IMR-90 (cell line): ENCODE measurements at places on chromosomes 6 and 20. TPM values are rescaled to one million over a fixed set of nuclear protein-coding genes. Genes with fewer than 3 reads are reported as not detected.

DNA sequence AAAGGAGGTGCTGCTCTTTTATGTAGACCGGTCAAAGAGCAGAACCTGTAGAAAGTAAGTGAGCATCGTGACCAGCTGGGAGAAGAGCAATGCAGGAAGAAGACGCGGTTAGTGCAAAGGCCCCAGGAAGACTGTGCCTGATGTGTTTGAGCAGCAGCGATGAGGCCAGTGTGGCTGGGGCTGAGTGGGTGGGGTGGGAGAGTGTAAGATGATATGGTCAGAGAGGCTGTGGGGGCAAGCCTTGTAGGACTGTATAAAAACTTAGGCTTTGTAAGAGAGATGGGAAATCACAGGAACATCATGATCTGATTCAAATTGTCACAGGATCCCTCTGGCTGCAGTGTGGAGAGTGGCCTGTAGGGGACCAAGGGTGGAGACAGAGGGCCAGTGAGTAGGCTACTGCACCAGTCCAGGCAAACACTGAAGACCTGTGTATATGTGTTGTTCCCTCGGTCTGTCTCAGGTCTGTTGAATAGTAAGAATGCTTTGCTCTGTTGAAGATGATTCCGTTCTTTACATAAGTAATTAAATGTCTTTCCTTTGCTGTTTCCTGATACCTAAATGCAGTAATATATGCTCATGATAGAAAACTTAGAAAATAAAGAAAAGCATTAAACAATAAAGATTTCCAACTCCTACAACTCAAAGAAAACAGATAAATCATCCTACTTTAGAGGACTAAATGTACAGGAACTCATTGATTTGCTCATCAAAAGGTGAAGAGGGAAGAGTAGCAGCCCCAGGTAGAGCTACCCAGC is 23.6 kb upstream of the WFDC2 start:
- peaks cover 19% of the 10 kb centered on the region for H3K27me3 ChIP-seq
- H3K36me3 ChIP-seq = no peaks in the 10 kb centered on the region
- no peak overlapping the region for H3K4me3 ChIP-seq
- H3K4me1 ChIP-seq = no peaks in the 10 kb centered on the region

- DNase-seq = no peak
- peaks cover 25% of the 10 kb centered on the region for H3K4me1 ChIP-seq
- no peaks in the 10 kb centered on the region for H3K27me3 ChIP-seq
- H3K4me3 ChIP-seq = peak overlapping the region; percentile 87
- H3K27ac ChIP-seq = peak overlapping the region; percentile 69
- peaks cover 22% of the 10 kb centered on the region for H3K36me3 ChIP-seq
Measured at GRCh38 chr20:50152394-50153152, 950 bp downstream of the PEDS1 start.

GRCh38 chr6:49497304-49497703 is 2.4 kb upstream of the GLYATL3 start:
- no peaks in the 10 kb centered on the region for H3K27me3 ChIP-seq
- no peak overlapping the region for H3K4me3 ChIP-seq
- DNase-seq = no peak
- H3K36me3 ChIP-seq = no peaks in the 10 kb centered on the region
- H3K4me1 ChIP-seq = no peaks in the 10 kb centered on the region

GRCh38 chr20:21710341-21710740 is 4.9 kb downstream of the PAX1 start:
- no peak overlapping the region for H3K27ac ChIP-seq
- H3K4me3 ChIP-seq = no peak overlapping the region
- DNase-seq = no peak
- H3K36me3 ChIP-seq = no peaks in the 10 kb centered on the region

- no peak for DNase-seq
- H3K4me1 ChIP-seq = no peaks in the 10 kb centered on the region
- H3K27me3 ChIP-seq = no peaks in the 10 kb centered on the region
Measured at GRCh38 chr6:109103942-109104341, 8.6 kb downstream of the CEP57L1 start.

GRCh38 chr20:25476106-25477013 is 68.9 kb downstream of the GINS1 start:
- H3K27ac ChIP-seq = no peak overlapping the region
- DNase-seq = no peak
- H3K4me3 ChIP-seq = no peak overlapping the region
- H3K36me3 ChIP-seq = peaks cover 41% of the 10 kb centered on the region
- H3K4me1 ChIP-seq = no peaks in the 10 kb centered on the region
- no peaks in the 10 kb centered on the region for H3K27me3 ChIP-seq

GRCh38 chr6:106225581-106225980 is 100.0 kb downstream of the ATG5 start:
- no peak overlapping the region for H3K4me3 ChIP-seq
- H3K36me3 ChIP-seq = 0 out of 2 replicates have a peak, but pooled peaks cover 3% of the 10 kb centered on the region
- no peak overlapping the region for H3K27ac ChIP-seq

DNA sequence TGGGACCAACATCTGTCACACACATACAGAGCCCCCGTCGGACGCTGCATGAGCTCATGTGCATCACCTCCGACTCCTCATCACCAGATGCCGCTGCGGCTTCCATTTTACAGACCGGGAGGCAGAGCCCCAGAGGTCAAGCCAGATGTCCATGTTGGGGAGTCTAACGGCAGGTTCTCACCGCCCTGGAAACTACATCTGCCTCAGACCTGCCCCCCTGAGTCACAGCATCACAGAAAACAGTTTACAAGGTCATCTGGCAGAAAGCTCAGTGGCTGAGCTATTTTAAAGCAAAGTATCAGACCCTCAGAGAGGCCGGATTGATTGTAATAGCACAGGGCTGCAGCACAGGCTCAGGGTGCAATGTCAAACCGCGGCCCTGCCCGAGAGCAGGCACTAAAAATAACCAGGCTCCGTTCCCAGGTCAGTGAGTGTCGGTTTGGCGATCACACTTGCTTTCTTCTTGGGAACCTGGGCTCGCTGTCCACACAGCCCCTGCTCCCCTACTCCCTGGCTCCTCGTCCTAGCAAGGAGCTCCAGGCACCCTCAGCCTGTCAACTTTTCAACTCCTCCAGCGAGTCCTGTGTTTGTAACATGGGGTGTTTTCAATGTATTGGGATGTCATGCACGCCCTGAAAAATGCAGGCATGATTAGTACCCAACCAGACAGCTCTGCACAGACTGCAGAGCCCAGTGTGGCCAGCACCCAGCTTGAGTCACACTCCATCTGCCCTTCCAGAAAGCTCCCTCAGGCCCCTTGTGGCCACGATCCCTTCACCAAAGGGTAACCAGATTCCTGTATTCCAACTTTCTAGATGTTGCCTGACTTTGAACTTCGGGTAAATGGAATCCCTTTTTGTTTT is 264.5 kb downstream of the CDH4 start:
- no peaks in the 10 kb centered on the region for H3K36me3 ChIP-seq
- H3K27me3 ChIP-seq = no peaks in the 10 kb centered on the region
- no peak overlapping the region for H3K27ac ChIP-seq

GRCh38 chr20:45347936-45348778 is at the start of gene SDC4:
Gene SDC4 (minus strand): TSS chr20:45348424. CDS start chr20:45348384, 40 bp downstream.
- no peaks in the 10 kb centered on the region for H3K27me3 ChIP-seq
- H3K4me1 ChIP-seq = peaks cover 29% of the 10 kb centered on the region
- DNase-seq = peak; percentile 63
- H3K4me3 ChIP-seq = peak within 1 kb of the TSS; percentile 74
- H3K36me3 ChIP-seq = peaks cover 4% of the 10 kb centered on the region; the same call in 1 of the 2 replicates

DNA sequence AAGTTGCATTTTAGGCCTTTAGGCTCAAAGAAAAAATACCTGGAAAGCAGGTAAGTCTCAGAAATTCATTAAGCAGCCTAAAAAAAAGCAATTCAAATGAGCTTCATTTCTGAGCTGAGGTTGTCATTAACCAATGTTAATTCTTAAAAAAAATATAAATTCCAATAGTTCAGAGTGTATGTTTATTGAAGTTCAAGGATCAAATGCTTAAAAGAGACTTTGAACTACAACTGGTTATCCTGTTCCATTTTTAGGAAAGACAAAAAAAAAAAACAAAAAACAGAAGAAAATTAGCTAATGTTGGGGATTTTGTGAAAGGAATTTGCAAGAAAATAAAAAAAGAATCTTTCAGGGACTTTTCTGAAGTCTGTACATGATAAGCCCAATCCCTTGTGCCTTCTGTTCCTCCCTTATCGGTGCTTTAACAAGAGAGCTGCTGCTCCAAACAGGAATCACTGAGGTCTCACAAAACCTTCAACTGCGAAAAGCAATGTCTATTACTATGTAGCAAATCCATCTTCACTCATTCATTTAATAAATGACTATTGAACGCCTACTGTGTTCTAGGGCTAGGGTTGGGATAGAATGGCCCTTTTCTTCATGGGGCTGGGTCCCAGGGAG is 90.3 kb downstream of the FOXF2 start:
- peaks cover 19% of the 10 kb centered on the region for H3K4me1 ChIP-seq
- H3K27me3 ChIP-seq = no peaks in the 10 kb centered on the region
- H3K27ac ChIP-seq = no peak overlapping the region
- H3K4me3 ChIP-seq = no peak overlapping the region

DNA sequence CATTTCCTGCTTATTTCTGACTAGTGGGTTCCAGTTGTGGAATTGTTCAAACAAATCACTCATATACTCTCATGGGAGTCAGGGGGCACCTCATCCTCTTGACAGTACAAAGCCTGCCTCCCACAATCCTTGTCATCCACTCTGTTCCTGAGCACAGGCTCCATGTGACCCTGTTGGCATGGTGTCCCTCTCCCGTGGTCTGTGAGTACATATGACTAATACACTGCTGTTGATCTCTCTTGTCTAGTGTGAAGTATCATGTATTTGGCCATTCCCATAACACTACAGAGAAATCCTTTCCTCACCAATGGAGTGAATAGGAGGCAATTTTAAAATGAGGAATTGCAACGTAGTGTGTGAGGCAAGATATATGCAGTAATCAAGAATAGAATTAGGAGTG is 185.3 kb downstream of the OGFRL1 start:
- peak overlapping the region; percentile 14; the same call in 1 of the 2 replicates for H3K27ac ChIP-seq
- H3K4me1 ChIP-seq = peaks cover 10% of the 10 kb centered on the region
- DNase-seq = peak; percentile 97
- no peaks in the 10 kb centered on the region for H3K27me3 ChIP-seq
- no peak overlapping the region for H3K4me3 ChIP-seq
- H3K36me3 ChIP-seq = no peaks in the 10 kb centered on the region

DNA sequence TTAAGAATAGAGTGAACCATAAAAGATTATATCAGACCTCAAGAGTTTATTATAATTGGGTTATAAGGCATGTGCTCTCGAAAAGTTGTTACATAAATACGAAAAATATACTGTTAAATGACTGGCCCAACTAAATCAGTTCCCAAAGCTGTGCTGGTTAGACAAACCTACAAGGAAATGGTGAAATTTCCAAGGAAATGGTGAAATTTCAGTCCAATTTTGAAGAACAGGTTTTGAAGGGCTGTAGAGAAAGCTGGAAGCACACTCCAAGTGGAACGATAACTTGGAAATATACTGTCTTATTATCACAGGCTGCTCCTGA is 400 bp upstream of the TRMT11 start:
- peak overlapping the region; percentile 59 for H3K27ac ChIP-seq
- no peaks in the 10 kb centered on the region for H3K36me3 ChIP-seq
- DNase-seq = no peak
- peak overlapping the region; percentile 93 for H3K4me3 ChIP-seq
- H3K4me1 ChIP-seq = peaks cover 11% of the 10 kb centered on the region

GRCh38 chr6:44349904-44350649 is 7.6 kb downstream of the SPATS1 start:
- no peak overlapping the region for H3K27ac ChIP-seq
- H3K36me3 ChIP-seq = no peaks in the 10 kb centered on the region
- H3K4me1 ChIP-seq = no peaks in the 10 kb centered on the region
- no peak overlapping the region for H3K4me3 ChIP-seq
- peaks cover 19% of the 10 kb centered on the region for H3K27me3 ChIP-seq

- H3K4me3 ChIP-seq = no peak overlapping the region
- H3K27ac ChIP-seq = no peak overlapping the region
- H3K27me3 ChIP-seq = no peaks in the 10 kb centered on the region
- DNase-seq = no peak
- H3K4me1 ChIP-seq = peaks cover 4% of the 10 kb centered on the region; the same call in 1 of the 2 replicates
- H3K36me3 ChIP-seq = no peaks in the 10 kb centered on the region
Measured at GRCh38 chr20:61184194-61184593, 67.9 kb upstream of the CDH4 start.

- DNase-seq = no peak
- no peaks in the 10 kb centered on the region for H3K4me1 ChIP-seq
- H3K27ac ChIP-seq = no peak overlapping the region
- H3K4me3 ChIP-seq = no peak overlapping the region
- H3K36me3 ChIP-seq = no peaks in the 10 kb centered on the region
Measured at GRCh38 chr6:6407071-6407741, 86.7 kb upstream of the F13A1 start.

- no peak for DNase-seq
- no peaks in the 10 kb centered on the region for H3K36me3 ChIP-seq
- H3K4me3 ChIP-seq = no peak overlapping the region
- H3K4me1 ChIP-seq = no peaks in the 10 kb centered on the region
Measured at GRCh38 chr6:131430531-131430930, 142.5 kb upstream of the ARG1 start.

- H3K4me3 ChIP-seq = no peak overlapping the region
- peaks cover 20% of the 10 kb centered on the region for H3K27me3 ChIP-seq
- no peaks in the 10 kb centered on the region for H3K4me1 ChIP-seq
- DNase-seq = no peak
- no peak overlapping the region for H3K27ac ChIP-seq
Measured at GRCh38 chr20:4383961-4384360, 337.7 kb upstream of the PRND start.

DNA sequence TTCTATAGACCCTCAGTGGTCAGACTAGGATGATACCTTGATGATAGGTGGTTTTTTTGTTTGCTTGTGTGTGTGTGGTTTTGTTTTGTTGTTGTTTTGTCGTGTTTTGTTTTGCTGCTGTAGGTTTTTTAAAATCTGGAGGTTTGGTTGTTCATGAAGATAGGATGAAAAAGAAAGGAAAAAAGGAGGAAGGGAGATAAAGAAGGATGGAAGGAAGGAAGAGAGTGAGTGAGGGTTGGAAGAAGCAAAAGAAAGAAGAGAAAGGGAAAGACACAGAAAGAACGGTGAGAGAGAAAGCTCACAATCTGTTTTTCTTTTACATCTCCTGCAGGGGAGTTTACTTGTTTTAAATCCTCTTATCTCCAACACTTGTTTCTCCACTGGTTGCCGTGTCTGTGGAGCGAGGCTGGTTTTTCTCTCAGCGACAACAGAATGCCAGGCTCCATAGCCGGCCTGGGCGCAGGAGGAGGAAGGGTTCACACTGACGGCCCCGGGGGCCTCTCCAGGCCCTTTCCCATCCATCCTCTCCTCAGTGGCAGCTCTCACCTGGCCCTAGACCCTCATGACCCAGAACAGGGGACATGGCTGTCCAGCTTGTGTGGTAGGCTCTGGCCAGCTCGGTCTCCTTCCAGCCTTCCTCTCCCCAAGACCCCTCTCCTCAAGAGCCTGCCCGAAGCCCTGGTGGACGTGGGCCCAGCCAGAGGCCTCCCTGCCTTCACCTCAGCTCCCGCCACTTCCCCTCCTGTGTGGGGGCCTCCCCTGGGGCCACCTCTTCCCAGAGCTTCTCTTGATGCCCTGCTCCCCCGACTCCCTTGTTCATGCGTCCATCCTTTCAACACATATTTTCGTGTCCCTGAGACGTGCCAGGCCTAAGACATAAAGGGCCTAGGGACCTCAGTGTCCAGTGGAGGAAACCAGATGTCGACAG is 168.4 kb downstream of the VEGFA start:
- peaks cover 10% of the 10 kb centered on the region for H3K4me1 ChIP-seq
- DNase-seq = no peak
- peaks cover 21% of the 10 kb centered on the region for H3K27me3 ChIP-seq

- H3K27me3 ChIP-seq = no peaks in the 10 kb centered on the region
- no peak overlapping the region for H3K4me3 ChIP-seq
- DNase-seq = no peak
- no peaks in the 10 kb centered on the region for H3K4me1 ChIP-seq
Measured at GRCh38 chr20:47524015-47524784, 22.5 kb downstream of the NCOA3 start.

Gene GJA10
- total RNA-seq = not detected in 2 replicates

Gene RFX6
- total RNA-seq = not detected in 2 replicates

Gene HMGCLL1
- total RNA-seq = not detected in 2 replicates

Gene ERVFRD-1
- not detected in 2 replicates for total RNA-seq

Gene KIFC1
- 33.9 and 35.3 TPM in 2 replicates for total RNA-seq

Gene MCCD1
- not detected in 2 replicates for total RNA-seq
